ENCODE measurements at places on chromosomes 5 and 9.

DNA sequence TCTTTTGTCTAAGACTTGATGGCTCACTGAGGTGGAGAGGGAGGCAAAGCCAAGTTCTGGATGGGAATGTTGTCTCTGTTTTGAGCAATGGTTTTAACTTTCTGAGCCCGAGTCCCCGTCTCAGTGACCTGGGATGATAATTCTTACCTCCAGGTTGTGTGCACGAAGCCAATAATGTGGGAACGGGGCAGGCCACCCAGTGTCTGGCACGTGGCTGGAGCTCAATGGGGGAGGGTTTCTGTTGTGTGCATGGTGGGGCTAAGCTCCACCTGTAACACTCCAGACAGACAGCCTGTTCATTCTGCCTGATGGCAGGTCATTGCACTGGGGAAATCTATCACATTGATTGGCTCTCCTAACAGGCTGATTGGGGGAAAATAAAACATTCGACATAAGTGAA lies 37.1 kb upstream of the NTNG2 start:
- DNase-seq = no peak

DNA sequence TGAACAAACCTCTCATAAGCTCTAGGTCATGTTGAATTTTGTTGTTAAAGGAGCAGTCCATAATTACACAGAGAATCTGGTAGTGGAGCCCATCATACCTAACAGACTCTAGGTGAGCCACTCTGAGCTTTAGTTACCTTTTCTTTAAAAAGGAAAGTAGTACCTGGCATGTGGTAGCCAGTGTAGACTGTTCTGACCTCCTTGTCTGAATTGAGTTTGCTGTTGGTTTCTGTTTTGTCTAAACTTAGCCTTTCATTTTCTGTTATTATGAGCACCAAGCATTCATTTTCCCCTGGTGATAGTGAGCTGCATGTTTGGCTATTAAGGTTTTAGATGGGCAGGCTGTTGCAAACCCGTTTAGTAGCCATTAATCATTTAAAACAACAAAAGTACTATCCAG lies 112.2 kb downstream of the MAST4 start:
- no peak for DNase-seq

DNA sequence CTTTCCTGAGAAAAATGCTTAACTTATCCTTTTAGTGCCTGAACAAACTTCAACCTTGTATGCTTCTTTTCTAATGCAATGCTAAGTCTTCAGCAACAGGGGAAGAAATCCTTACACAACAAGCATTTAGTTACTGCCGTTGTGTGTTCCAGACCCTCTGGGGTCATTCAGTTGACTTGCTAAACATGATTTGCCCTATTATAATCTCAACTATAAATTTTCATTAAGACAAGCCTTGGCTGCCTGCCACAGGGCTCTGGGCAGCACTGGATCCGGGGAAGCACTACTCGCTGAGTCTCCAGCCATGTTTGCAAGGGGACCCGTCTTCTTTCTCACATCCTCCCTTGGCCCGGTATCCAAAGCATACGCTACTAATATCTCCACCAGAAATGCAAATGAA lies 58.1 kb downstream of the PTCH1 start:
- no peak for DNase-seq

DNA sequence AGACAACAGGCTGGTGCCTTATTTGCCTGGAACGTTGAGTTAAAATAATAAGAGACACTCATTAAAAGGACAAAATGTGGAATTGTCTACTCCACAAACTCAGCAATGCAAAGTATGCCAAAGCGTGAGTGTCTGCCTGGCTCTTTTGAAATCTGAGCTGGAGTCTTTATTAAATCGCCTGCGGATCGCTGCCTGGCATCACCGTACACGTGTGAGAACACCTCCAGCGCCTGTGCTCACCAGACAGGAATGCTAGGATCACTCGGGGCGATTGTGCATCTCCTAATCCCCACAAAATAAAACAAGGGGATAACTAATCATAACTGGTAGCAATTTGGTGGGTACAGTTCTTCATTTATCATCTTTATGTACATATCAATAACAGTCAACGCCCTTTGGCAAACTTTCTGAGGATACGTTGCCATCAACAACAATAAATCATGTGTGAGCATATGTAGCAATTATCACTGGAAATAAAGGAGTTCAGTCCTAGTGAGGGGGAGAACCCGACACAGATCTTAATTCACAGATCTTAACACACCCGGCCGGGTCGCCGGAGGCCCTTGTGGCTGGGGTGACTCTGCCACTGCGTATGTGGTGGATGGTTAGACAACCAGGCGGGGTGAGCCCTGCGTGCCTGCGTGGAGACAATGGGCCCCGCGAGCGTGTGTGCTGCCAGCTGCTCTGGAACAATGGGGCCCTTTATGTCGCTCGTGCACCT lies 284.9 kb upstream of the IRX1 start:
- no peak for DNase-seq

DNA sequence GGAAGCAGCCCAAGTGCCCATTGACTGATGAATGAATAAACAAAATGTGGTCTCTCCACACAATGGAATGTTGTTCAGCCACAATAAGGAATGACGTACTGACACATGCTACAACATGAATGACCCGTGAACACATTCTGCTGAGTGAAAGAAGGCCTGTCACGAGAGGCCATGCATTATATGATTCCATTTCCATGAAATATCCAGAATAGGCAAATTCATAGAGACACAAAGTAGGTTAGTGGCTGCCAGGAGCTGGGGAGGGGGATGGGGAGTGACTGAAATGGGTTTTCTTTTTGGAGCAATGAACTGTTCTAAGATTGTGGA lies 41.4 kb downstream of the BICD2 start:
- DNase-seq = no peak

DNA sequence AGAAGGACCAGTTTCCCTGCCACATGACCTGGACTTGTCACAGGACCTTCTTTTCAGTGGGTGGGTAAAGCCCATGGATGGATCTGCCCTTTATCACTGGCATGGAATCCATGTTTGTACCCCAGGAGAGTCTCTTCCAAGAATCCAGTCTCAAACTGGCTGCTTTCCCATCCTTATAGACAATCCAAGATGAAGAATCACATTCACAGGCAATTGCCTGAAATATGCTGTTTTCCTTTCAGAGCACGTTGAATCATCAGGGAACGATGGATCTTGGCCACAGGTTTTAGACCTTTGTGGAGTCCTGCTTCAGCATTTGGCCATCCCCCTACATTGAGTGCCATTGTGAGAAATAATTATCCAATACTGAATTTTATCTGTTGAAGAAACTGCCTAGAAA lies 319.8 kb downstream of the ASTN2 start:
- no peak for DNase-seq

DNA sequence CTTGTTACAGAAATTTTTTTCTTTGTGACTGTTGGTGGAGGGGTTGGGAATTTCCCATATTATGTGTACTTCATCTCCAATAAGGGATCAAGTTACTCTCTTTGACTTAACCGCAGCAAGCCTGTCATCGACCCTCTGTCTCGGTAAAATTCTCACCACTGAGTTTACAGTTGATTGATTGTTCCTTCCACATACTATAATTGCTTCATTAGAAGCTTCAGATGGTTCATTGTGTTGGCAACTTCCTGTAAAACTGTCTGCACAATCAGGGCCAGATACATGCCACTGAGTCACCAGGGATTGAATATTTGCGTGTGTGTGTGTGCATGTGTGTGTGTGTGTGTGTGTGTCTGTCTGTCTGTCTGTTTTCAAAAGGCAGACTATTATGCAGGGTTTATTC lies 176.6 kb downstream of the ZNF462 start:
- DNase-seq = no peak

- DNase-seq = no peak
Observed at GRCh38 chr5:93006915-93007314, 574.1 kb downstream of the NR2F1-AS1 start.

- DNase-seq = no peak
Observed at GRCh38 chr5:156394642-156395305, 67.8 kb downstream of the SGCD start.

DNA sequence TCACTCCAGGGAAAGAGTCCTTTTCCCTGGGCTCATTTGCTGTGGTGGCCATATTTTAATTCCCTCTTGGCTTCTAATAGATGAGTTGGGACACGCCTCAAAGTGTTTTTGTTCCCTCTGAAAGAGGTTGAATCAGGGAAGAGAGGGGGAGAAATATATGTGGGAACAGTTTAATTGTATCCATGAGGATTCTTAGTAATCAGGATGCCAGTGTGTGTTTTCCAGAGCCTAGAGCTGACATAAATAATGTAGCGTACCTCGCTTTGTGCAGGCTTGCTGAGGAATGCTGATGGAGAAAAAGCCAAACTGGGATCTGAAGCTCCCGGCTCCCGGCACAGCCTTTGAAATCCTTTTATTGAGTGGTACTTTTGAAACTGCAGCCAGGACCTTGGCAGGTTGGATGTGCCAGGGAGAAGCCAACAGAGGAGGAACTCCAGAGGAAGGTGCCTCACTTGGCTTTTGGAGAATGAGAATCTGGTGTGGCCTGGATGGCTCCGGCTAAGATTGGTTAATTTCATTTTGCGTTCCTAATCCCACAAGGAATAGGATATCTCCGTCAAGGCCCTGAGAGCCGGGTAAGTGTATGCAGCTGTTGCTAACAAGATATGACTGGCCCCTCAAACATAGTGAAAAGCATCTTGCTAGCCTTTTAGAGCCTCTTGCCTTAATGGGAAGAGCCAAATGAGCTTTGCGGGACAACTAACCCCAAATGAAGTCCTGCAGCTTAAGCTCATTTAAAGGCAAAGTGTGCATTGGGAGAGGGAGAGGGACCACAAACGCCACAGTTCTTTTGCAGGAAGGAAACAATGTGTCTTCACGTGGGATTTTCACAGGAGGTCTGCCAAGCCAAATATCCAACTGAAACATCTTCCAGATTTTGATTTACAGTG lies 471.1 kb upstream of the WWC1 start:
- no peak for DNase-seq

DNA sequence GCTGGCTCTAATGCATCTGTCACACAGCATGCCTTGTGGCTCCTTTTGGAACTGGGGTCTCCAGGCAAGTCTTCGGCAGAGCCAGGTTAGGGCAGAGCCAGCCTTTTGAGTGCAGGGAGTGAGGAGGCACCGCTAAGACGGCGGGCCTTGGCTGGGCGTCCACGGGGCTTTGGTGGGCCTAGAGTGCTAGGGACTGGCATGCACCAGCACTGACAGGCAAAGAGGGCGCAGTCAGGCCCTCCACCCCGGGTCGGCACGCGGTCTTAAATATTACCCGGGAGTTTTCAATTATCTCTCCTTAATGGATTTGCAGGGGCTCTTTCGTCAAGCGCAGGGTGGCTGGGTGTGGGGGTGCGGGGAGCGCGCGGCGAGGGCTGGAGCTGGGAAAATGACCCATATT lies 444.4 kb downstream of the SPATA31A7 start:
- DNase-seq = no peak

DNA sequence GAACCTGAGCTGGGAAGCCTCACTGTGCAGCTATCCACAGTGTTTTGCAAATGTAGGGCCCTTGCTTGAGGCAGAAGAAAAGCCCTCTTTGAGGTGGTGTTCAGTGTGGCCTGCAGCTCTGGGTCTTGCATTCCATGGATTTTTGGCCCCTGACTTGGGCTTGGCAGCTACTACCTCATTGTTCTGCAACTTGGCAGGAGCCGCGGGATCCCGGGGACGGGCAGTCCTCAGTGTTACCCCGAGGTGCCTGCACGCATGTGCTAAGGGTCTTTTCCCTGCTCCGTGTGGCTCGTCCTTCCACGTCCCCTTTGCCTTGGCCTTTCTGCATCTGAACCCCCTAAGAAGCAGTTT lies 39.8 kb downstream of the NEK6 start:
- DNase-seq = peak; percentile 94

DNA sequence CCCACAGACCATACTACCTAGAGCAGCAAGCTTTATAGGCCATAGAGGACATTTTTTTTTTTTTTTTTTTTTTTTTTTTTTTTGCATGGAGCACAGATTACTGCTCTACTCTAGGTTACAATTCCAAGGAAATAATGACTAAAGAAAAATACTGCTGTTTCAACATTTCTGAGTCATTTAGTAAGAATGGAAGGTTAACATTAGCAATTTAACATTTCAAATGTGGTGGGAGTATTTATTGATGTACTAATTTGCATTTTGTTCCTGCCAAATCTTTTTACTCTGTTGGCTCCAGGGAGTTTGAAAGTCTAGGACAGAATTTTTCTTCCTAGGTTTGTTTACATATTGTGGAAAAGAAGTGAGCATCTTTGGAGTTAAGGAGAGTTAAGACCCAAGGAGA lies 142.1 kb upstream of the CCDC152 start:
- DNase-seq = no peak

GRCh38 chr9:25557645-25558300 lies 120.5 kb downstream of the TUSC1 start:
- no peak for DNase-seq

GRCh38 chr5:146772881-146773466 lies 105.6 kb downstream of the PPP2R2B start:
- DNase-seq = no peak

DNA sequence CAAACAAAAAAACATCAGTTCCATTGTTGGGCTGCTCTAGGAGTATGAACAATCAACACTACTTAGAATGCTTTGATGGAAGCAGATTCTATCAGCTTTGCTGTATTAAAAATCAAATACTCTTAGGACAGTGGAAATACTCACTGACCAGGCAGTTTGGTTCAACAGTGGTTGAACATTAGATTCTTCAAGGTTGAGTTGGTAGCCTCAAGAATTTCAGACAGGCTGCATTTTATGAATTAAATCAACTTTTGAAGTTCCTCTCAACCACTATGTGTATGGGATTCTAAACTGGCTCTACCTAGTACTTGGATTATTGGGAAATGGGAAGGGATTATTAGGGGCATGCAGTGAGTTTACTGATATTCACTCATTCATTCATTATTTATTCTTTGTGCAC lies 35.0 kb downstream of the ACTBL2 start:
- DNase-seq = no peak

DNA sequence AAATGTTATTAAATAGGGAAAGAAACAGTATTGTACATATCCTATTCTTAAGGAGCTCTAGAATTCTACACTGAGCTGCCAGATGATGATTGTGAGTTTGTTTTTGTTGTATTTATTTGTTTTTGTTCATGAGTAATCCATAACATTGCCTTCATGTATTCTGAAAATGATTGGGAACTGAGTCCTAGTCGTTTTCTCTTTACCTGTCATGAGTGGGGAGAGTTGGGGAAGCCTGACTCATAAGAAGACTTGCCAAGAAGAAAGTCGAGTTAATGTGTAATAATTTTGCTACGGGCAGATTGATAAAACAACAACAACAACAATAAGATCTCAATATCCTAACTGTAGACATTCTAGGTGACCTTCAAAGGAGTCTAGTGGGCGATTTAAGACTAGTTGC lies 103.8 kb downstream of the ANKRD55 start:
- DNase-seq = no peak

GRCh38 chr5:41337724-41338123 lies 124.4 kb upstream of the C6 start:
- DNase-seq = no peak

DNA sequence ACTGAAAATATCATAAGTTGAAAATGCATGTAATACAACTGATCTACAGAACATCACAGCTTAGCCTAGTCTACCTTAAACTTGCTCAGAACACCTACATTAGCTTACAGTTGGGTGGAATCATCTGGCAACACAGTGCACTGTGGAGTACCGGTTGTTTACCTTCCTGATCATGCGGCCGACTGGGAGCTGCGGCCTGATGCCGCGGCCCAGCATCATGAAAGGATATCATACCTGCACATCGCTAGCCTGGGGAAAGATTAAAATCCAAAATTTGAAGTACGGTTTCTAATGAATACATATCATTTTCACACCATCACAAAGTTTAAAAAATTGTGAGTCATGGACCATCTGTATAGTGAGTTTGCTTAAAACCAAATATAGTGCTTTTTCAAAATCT lies 1.8 kb downstream of the HACD4 start:
- DNase-seq = no peak
